ENCODE measurements at places on chromosomes 1 and 21. TPM values are rescaled to one million over a fixed set of nuclear protein-coding genes. Genes with fewer than 3 reads are reported as not detected.

The LENEP gene
- total RNA-seq: 0.33 TPM

The ANGPTL7 gene
- total RNA-seq: not detected

The PRAMEF27 gene
- total RNA-seq: not detected

The L1TD1 gene
- 0.13 TPM for total RNA-seq

All from smooth muscle cell of the pulmonary artery (primary cell).